ENCODE measurements at places on chromosomes 16 and 17. TPM values are rescaled to one million over a fixed set of nuclear protein-coding genes. Genes with fewer than 3 reads are reported as not detected.

The TPSAB1 gene
- not detected for polyA plus RNA-seq

The KRTAP4-3 gene
- not detected for polyA plus RNA-seq

The PRR29 gene
- 2.3 TPM for polyA plus RNA-seq

The OTOP2 gene
- not detected for polyA plus RNA-seq

The CLEC3A gene
- not detected for polyA plus RNA-seq

The RNF227 gene
- polyA plus RNA-seq, result 3.4 TPM

The PABPN1L gene
- polyA plus RNA-seq, result not detected

The TBX6 gene
- polyA plus RNA-seq, result 0.88 TPM

DNA sequence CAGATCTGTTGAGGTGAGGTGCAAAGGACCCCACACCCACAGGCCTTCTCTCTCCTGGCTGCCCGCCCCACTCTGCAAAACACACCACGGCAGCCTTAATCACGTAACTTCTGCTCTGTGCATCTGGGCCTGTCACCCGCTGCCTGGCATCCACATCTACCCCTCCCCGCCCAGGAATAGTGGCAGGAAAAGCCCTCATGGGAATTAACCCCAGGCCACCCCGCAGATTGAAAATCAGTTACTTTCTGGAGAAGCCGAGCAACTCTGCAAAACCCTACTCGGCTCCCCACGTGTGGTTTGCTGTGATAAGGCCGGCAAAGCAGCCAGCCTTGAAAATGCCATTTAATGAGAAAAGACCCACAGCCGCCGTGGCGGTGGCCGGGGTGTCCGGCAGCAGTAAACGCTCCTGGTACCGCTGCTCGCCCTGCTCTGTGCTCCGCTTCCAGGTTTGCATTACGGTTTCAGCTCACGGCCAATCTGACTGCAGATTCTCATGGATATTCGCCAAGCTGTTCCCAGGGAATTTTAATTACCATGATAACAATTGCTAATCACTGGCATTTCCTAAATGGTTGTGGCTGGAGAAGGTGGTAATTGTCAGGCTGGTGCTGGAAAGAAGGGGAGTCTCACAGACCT, 78.0 kb upstream of the DOC2B start:
- DNase-seq, result no peak

- no peak for DNase-seq
These were observed 147.9 kb downstream of the MAF start for GRCh38 chr16:79452671-79453070.

- no peak for DNase-seq
These were observed 23.9 kb downstream of the PEMT start for GRCh38 chr17:17567631-17568030.

- no peak for DNase-seq
These were observed 852 bp downstream of the ZNF469 start for GRCh38 chr16:88383401-88384221.

DNA sequence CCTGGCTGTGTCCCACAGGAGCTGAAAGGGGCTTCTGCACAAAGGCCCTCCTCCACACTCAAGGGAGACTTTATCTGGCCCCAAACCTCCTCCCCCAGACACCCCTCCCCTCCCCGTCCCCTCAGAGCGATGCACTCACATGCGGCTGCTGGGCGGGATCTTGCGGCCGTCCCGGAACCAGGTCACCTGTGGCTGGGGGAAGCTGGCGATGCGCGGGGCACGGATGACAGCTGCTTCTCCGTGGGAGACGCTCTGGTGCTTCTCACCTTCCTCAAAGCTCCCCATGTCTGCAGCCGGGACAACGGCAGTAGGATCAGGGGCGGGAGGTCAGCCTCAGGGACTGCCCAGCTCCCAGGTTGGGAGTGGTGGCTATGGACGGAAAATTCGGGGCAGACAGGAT, 144.0 kb upstream of the CDC42EP4 start:
- no peak for DNase-seq

- DNase-seq, result no peak
These were observed 103.5 kb downstream of the STX8 start for GRCh38 chr17:9472094-9472493.

DNA sequence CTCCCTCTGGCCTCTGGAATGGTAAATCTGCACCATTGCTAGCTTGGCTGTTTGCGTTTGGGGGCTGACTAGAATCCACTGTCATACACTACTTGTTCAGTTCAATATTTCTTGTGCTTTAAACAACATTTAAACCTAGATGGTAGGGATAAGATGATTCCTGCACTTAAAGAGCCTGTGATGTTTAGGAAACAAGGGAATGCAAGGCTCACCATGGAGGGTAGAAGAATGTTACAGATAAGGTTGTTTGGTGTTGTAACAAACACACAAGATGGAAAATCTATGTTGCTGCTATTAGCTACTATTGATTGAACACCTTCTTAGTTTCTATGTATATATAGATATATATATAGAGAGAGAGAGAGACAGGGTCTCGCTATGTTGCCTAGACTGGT, 31.4 kb downstream of the YPEL2 start:
- no peak for DNase-seq

DNA sequence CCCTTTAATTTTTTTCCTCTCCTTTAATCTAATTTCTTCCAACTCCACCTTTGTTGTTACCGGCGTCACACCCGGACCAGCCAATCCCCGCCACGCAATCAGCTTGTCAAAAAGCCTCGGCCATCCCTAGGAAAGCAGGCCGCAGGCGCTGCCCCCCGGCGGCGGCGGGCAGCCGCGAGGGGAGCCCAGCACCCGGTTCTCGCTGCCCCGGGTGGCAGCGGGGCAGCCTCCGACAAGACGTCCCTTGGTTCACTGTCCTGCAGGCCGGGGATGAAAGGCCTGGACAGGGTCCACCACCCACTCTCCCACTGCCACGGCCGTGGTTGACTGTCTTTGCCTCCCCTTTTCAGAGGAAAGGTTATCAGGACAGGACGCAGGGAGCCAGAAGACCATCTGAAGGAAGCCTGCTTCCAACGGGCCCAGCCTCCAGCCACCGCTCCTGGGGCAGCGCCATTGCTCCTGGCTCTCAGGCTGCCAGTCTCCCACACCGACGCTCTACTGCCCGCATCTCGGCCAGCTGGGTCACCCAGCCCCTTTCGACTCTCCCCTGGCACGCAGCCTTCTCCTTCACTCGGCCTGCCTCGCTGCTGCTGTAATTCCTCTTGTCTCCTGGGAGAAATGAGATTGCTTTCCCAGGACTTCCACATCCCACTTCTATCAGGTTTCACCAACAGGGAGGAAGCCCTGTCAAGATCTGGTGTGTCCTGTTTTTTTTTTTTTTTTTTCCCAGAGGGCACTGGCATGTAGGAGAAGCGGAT, 2.8 kb upstream of the UBTF start:
- peak; percentile 48 for DNase-seq

DNA sequence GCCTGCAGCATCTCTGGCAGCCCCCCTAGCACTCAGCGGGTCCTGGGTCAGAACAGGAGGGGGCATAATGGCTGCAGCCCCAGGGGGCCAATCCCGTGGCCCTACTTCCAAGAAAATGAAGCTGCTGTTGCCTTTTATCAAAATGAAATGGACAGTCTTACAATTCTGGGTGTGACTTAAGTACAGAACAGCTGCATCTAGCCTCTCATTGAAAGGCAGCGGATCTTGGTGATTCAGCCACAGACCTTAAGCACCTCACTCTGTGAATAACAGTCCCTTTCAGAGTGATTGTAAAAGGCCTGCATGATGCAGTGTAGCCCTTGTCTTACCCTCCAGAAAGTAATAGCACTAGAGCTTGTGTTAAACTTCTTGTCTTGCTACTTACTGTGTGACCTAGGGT, 11.5 kb upstream of the UMOD start:
- DNase-seq, result no peak

- DNase-seq, result no peak
These were observed 13.4 kb upstream of the ATP5MC1 start for GRCh38 chr17:48878920-48879898.

- no peak for DNase-seq
These were observed 211.7 kb downstream of the FTO start for GRCh38 chr16:53915452-53916160.

Measured in right renal cortex interstitium (tissue), 3 donors.